Natural killer cell treated with Interleukin-12 subunit alpha and Interleukin-12 subunit beta and Interleukin-15 and Interleukin-18, amount 100 ng/mL, for 72 hours (primary cell): ENCODE measurements at places on chromosomes 16 and 17. TPM values are rescaled to one million over a fixed set of nuclear protein-coding genes. Genes with fewer than 3 reads are reported as not detected.

DNA sequence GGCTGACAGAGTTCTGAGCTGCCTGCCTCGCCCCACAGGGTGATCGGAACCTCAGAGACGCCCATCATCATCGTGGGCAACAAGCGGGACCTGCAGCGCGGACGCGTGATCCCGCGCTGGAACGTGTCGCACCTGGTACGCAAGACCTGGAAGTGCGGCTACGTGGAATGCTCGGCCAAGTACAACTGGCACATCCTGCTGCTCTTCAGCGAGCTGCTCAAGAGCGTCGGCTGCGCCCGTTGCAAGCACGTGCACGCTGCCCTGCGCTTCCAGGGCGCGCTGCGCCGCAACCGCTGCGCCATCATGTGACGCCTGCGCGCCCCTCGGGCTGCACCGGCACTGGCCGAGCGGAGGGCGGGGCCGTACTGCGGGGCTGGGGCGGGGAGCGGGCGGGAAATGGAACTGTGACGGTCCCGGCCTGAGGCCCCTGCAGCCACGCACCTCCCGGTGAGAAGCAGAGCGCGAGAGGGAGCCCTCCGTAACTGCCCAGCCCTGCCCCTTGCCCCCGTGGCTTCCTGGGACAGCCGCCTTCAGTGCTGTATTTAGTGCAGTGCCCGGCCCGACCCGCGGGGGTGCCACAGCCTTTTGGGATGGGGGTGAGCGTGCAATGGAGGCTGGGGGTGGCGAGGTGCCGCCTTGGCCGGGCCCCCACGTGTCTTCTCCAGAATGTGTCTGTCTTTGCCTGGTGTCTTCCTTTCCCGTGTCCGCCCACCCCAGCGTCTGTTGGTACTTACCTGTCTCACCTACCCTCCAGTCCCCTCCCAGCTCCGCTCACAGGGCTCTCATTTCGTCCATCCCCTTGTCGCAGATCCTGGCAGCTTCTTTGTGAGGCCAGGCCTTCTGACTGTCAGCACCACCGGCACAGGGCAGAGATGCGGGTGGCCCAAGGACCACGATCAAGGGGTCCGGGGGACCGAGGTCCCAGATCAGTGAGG lies 9.8 kb downstream of the RASL10B start:
- peaks cover 4% of the 10 kb centered on the region for H3K4me1 ChIP-seq
- no peaks in the 10 kb centered on the region for H3K36me3 ChIP-seq
- DNase-seq, result no peak
- H3K27me3 ChIP-seq, result peaks cover 12% of the 10 kb centered on the region
- H3K27ac ChIP-seq, result no peak overlapping the region

DNA sequence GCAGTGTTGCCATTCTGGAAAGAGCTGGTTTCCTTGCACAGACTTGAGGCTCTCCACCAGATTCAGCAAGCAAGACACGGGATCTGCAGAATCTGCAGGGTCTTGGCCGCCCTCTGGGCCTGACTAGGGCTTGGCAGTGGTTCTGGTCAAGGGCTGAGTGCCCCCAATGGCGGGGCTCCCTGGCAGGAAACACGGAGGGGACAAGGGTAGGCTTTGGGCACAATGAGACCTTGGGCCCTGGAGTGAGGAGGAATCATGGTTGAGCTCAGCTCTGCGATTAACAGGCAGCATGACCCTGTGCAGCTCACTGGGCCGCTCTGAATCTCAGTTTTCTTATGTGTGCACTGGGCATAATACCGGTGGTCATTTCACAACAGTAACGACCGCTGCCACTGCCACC lies 249.9 kb downstream of the GSG1L start:
- H3K4me3 ChIP-seq, result no peak overlapping the region
- no peaks in the 10 kb centered on the region for H3K36me3 ChIP-seq
- peaks cover 16% of the 10 kb centered on the region for H3K27me3 ChIP-seq

- DNase-seq, result no peak
- H3K4me1 ChIP-seq, result peaks cover 7% of the 10 kb centered on the region
- H3K27me3 ChIP-seq, result peaks cover 15% of the 10 kb centered on the region
- no peaks in the 10 kb centered on the region for H3K36me3 ChIP-seq
- no peak overlapping the region for H3K4me3 ChIP-seq
These were observed 97.5 kb downstream of the YPEL2 start for GRCh38 chr17:59428916-59429485.

GRCh38 chr17:58217766-58218165 lies 1.3 kb downstream of the MKS1 start:
- H3K27me3 ChIP-seq, result no peaks in the 10 kb centered on the region
- peak overlapping the region; percentile 97 for H3K27ac ChIP-seq
- no peak for DNase-seq
- peaks cover 31% of the 10 kb centered on the region for H3K4me1 ChIP-seq
- H3K36me3 ChIP-seq, result no peaks in the 10 kb centered on the region

DNA sequence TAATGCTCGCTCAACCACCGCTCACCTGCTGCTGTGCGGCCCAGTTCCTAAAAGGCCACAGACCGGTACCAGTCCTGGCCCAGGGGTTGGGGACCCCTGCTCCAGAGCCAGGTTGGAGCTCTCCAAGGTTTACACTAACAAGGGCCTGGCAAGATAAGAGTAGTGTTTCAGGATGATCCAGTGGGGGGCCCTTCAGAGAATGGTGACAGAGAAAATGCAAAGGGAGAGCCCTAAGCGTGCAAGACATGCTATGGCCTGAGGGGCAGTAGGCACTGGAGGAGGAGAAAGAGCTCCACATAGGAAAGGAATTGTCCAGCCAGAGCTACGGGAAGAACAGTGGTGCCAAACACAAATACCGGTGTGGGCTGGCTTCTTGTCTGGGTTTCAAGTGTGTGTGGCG lies 233.4 kb downstream of the STX8 start:
- peaks cover 29% of the 10 kb centered on the region for H3K4me1 ChIP-seq
- no peak overlapping the region for H3K4me3 ChIP-seq
- DNase-seq, result no peak

- no peak overlapping the region for H3K4me3 ChIP-seq
- H3K36me3 ChIP-seq, result peaks cover 34% of the 10 kb centered on the region
- H3K27ac ChIP-seq, result no peak overlapping the region
- H3K27me3 ChIP-seq, result no peaks in the 10 kb centered on the region
These were observed 73.6 kb downstream of the IL21R start for GRCh38 chr16:27475561-27475960.

GRCh38 chr17:30952638-30953393 lies 18.0 kb upstream of the RNF135 start:
- H3K4me3 ChIP-seq, result no peak overlapping the region
- DNase-seq, result no peak
- no peaks in the 10 kb centered on the region for H3K36me3 ChIP-seq

DNA sequence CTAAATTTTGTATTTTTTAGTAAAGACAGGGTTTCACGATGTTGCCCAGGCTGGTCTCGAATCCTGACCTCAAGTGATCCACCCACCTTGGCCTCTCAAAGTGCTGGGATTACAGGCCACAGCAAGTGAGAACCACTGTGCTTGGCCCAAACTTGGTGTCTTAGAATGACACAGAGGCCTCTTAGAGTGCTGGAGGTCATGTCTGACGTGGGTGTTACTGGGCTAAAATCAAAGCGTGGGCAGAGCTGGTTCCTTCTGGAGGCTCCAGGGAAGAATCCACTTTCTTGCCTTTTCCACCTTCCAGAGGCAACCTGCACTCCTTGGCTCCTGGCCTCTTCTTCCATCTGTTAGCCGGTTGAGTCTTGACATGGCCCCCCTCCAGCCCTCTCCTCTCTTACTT lies 53.8 kb downstream of the IRF8 start:
- no peak for DNase-seq
- H3K4me3 ChIP-seq, result no peak overlapping the region
- no peaks in the 10 kb centered on the region for H3K27me3 ChIP-seq

- DNase-seq, result no peak
- H3K36me3 ChIP-seq, result no peaks in the 10 kb centered on the region
- peaks cover 24% of the 10 kb centered on the region for H3K27me3 ChIP-seq
- H3K27ac ChIP-seq, result peak overlapping the region; percentile 63
These were observed 7.0 kb downstream of the CUEDC1 start for GRCh38 chr17:57948169-57948554.

- no peaks in the 10 kb centered on the region for H3K36me3 ChIP-seq
- H3K4me1 ChIP-seq, result peaks cover 62% of the 10 kb centered on the region
- H3K27ac ChIP-seq, result no peak overlapping the region
- no peak overlapping the region for H3K4me3 ChIP-seq
These were observed 28.7 kb downstream of the CCR7 start for GRCh38 chr17:40536295-40537171.

- H3K27ac ChIP-seq, result no peak overlapping the region
- H3K4me3 ChIP-seq, result no peak overlapping the region
- no peaks in the 10 kb centered on the region for H3K4me1 ChIP-seq
- DNase-seq, result no peak
- no peaks in the 10 kb centered on the region for H3K36me3 ChIP-seq
- no peaks in the 10 kb centered on the region for H3K27me3 ChIP-seq
These were observed 13.9 kb downstream of the ARL2BP start for GRCh38 chr16:57258910-57259475.

DNA sequence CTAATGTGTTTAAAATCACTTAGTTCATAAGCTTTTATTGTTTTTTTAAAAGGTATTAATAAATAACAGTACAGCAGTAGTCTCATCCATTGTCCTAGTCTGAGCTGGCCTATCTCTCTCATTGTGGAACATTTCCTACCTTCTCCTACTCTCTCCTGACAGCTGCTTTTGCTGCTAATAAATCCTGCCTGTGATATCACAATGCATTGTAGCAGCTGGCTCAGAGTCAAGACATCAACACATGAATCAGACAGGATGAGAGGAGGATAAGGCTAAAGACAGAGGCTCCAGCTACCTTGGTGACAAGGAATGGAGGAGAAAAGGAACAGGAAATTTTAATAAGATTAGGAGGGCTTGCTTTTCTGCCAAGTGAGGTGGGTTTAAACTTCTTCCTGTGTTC lies 626.1 kb downstream of the HS3ST4 start:
- H3K4me3 ChIP-seq, result no peak overlapping the region
- no peaks in the 10 kb centered on the region for H3K4me1 ChIP-seq
- no peaks in the 10 kb centered on the region for H3K36me3 ChIP-seq
- peaks cover 27% of the 10 kb centered on the region for H3K27me3 ChIP-seq

- H3K27ac ChIP-seq, result peak overlapping the region; percentile 30
- no peak for DNase-seq
- peak overlapping the region; percentile 53 for H3K4me3 ChIP-seq
- H3K36me3 ChIP-seq, result no peaks in the 10 kb centered on the region
These were observed 20.5 kb downstream of the CDC42EP4 start for GRCh38 chr17:73291260-73291801.

DNA sequence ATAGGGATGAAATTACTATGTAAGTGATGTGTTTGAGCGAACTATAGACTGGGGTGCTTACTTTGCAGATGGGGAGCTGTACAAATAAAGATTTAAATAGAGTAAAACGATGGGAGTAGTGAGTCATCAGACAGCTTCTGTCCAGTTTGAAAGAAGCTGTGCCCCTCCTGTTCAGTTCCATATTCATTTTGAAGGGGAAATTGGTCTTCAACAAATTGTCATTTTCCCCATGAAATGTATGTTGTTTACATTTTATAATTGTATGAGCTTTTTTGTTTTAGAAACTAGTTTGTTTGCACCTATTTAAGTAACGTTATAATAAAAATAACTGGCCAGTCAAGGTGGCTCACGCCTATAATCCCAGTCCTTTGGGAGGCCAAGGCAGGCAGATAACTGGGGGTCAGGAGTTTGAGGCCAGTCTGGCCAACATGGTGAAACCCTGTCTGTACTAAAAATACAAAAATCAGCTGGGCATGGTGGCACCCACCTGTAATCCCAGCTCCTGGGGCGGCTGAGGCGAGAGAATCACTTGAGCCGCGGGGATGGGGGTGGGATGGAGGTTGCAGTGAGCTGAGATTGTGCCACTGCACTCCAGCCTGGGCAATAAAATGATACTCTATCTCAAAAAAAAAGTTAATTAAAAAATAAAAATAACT lies 20.2 kb downstream of the SEC14L1 start:
- H3K36me3 ChIP-seq, result peaks cover 5% of the 10 kb centered on the region
- no peak overlapping the region for H3K27ac ChIP-seq
- no peak for DNase-seq
- H3K4me1 ChIP-seq, result peaks cover 39% of the 10 kb centered on the region

Gene CCDC92B
- total RNA-seq, result not detected

Gene CANT1
- 72.3 TPM for total RNA-seq

Gene ABCC6
- not detected for total RNA-seq

Gene RBFOX1
- not detected for total RNA-seq

Gene WNK4
- 0.10 TPM for total RNA-seq
